ENCODE measurements at places on chromosomes 7 and 10.
A peak's percentile ranks its signal among the peaks of the same experiment; 100 is the strongest.

DNA sequence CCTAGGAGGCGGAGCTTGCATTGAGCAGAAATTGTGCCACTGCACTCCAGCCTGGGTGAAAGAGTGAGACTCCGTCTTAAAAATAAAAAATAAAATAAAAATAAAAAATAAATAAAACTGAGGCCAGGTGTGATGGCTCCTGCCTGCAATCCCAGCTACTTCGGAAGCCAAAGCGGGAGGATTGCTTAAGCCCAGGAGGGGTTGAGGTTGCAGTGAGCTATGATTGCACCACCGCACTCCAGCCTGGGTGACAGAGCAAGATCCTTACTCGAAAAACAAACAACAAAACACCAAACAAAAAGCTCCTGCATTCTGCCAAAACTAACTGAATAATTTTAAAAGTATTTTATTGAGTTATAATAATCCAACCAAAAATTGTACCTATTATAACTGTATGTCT lies 36.2 kb downstream of the AGAP4 start:
- no peak for DNase-seq

- no peak for DNase-seq
These were observed 60.2 kb downstream of the NRP1 start for GRCh38 chr10:33274096-33274785.

GRCh38 chr7:24701261-24702235 lies 55.7 kb downstream of the GSDME start:
- peak; percentile 75 for DNase-seq

- DNase-seq, result no peak
These were observed 6.7 kb downstream of the OTUD1 start for GRCh38 chr10:23445591-23445990.

DNA sequence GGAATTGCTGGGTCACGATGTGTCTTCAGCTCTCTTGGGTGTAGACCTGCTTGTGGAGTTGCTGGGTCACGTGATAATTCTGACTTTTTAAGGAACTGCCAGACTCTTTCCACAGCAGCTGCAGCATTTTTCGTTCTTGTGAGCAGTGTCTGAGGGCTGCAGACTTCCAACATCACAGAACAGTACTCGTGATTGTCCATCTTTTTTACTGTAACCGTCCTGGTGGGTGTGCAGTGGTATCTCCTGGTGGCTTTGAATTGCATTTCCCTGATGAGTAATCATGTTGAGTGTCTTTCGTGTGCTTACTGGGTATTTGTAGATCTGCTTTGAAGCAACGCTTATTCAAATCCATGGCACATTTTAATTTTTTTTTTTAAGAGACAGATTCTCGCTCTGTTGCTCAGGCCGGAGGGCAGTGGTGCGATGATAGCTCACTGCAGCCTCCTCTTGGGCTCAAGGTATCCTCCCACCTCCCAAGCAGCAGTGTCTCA lies 22.7 kb downstream of the INPP5A start:
- peak; percentile 66 for DNase-seq

- no peak for DNase-seq
These were observed 52.8 kb upstream of the CHST3 start for GRCh38 chr10:71911296-71911953.

DNA sequence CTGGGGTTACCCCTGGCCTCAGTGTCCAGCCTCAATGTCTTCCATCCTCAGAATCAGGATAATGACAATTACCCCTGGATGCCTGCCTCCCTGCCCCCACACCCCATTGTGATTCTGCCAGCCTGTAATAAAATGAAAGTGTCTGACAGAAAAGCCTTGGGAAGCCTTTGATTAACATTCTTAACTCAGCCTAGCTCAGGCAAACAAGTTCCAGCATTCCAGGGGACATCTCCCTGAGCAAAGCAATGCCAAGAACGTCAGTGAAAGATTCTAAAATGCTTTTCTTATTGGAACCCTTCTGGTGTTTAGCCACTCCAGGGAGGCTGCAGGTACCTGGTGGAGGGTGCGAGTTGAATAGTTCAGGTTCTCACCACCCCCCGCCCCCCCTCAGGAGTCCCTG lies 18.7 kb downstream of the AFAP1L2 start:
- no peak for DNase-seq

- no peak for DNase-seq
These were observed 106.2 kb upstream of the SEMA3D start for GRCh38 chr7:85292908-85293576.

- no peak for DNase-seq
These were observed 435.7 kb upstream of the PFKP start for GRCh38 chr10:2631557-2632205.

- DNase-seq, result no peak
These were observed 106.4 kb upstream of the GJD4 start for GRCh38 chr10:35498693-35499092.

DNA sequence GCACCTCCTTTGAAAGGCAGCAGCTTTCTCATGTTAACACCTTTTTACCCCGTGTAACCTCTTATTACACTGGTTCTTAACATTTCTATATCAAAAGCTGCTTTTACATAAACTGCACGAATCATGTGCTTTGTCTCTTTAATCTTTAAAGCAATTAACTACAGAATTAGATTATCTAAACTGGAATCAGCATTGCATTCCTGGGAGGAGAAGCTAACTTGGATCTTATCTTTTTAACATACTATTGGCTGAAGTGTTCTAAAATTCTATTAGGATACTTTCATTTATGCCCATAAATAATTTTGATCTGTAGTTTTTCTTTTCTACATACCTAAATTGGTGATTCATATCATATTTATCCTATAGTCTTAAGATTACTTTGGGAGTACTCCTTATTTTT lies 428.4 kb upstream of the IGFBP3 start:
- DNase-seq, result no peak

GRCh38 chr10:4068629-4069028 lies 283.6 kb upstream of the KLF6 start:
- no peak for DNase-seq

- DNase-seq, result no peak
These were observed 62.8 kb downstream of the ADARB2 start for GRCh38 chr10:1674501-1674900.

DNA sequence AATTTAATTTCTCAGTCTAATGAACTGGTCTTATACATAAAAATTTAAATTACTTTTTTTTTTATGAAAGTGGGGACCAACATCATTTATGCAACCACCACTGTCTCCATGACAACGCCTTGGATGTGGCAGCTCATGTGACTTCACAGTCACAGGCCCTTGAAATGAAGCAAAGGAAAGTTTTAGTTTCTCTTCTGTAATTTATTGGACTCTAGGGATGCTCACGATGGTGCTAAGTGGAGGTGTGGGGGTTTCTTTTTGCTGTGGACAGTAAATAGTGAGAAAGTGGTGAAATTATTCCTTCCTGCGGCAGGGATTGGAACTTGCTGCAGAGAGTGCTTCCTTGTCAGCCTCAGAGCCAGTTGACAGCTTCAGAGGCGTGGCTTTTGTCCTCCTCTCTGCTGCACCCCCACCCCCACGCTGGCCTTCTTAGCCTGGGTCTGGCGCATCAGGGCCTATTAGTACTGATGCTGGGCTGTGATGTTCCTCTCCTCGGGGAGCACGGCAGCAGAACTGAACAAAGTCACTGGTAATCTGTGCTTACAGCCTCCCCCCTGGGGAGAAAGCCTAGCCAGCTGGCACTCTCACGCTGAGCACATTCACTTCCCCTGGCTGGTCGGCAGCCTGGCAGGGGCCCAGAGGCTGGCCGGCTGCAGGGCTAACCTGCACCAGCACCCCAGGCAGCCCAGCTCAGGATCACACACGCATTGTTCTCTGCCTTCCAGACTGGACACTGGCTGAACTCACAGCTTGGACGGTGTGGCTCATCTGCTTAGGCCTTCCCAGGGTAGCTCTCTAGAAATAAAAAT lies 517.5 kb upstream of the GALNT17 start:
- DNase-seq, result peak; percentile 66

- DNase-seq, result no peak
These were observed 273.7 kb upstream of the CHRM2 start for GRCh38 chr7:136594739-136595144.

- DNase-seq, result no peak
These were observed 185.2 kb downstream of the WDR37 start for GRCh38 chr10:1241322-1241890.

DNA sequence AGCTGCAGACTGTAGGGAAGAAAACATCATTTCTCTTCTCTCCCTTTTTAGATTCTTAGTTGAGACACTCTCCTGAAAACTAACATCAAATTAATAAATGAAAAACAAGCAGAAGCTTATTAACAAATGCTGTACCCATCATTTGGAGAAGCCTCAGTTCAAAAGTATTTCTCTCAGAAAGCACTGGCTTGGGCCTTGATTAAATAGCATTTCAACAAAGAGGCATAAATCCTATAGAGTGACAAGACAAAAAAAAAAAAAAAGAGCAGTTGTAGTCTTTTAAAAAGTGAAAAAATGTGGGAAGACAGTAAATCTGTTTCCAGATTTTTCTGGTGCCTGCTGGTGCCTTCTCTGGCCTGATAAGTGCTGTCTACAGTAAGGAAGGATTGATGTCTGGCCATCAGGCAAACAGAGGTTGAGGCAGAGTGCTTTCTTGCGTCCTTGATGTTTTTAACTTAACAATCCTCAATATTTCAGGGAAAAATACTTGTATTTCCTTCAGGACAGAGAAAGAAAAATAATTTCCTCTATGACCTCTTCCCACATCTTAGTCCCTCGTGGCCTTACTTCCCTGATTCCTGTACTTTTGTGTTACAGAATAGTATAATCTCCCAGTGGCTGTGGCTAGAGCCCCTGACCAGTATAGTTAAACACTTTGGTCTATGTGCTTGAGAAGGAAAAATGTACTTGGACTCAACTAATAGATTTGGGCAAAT lies 300.5 kb downstream of the HGF start:
- DNase-seq, result no peak

- DNase-seq, result no peak
These were observed 300.8 kb downstream of the PARD3 start for GRCh38 chr10:34514290-34514689.

DNA sequence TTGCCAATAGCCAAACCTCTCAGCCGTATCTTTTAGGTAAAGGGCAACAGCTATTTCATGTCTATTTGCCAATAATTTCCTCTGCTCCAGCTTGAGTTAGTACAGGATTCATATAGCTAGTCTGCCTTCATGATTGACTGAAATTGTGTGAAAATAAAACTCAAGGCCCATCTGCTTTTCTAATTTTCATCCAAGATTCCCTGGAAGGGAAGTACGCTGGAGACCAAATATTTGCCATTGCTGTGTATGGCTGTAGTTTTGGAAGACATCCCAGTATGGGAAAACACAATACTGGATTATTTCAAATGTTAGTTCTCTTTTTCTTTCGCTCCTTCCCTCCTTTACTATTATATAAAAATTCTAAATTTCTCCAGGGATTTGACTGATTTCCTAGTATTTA lies 652.4 kb downstream of the CNTNAP2 start:
- DNase-seq, result no peak

DNA sequence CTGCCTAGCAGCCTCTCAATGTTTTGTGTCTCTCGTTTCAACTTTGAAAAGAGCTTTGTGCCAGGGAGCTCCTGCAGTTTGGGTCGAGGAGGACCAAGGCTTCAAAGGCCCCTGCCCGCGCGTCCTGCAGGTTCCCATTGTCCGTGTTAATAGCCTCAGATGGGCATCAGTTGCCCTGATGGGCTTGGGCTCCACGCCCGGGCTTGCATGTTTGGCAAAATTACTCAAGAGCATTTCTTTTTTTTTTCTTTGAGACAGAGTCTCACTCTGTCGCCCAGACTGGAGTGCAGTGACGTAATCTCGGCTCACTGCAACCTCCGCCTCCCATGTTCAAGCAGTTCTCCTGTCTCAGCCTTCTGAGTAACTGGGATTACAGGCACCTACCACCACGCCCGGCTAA lies 636.6 kb downstream of the SDK1 start:
- DNase-seq, result no peak

DNA sequence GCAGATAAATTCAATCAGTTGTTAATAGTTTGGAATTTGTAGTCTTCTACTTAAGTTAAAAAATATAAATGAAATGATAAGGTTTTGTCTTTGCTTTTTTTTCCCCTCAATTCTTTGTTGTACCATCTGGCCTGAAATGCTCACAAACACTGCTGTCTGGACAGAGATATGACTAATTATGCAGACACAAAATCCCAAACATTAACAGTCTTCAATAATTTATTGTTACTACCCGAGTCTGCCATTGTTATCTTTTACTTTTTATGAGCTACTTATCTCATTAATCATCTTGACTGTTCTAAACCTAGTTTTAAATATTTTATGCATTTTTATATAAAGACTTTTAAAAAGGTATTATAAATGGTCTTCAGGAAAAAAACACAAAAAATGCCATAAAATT lies 64.7 kb upstream of the THSD7A start:
- no peak for DNase-seq

GRCh38 chr7:43585562-43585961 lies 2.7 kb downstream of the STK17A start:
- no peak for DNase-seq

DNA sequence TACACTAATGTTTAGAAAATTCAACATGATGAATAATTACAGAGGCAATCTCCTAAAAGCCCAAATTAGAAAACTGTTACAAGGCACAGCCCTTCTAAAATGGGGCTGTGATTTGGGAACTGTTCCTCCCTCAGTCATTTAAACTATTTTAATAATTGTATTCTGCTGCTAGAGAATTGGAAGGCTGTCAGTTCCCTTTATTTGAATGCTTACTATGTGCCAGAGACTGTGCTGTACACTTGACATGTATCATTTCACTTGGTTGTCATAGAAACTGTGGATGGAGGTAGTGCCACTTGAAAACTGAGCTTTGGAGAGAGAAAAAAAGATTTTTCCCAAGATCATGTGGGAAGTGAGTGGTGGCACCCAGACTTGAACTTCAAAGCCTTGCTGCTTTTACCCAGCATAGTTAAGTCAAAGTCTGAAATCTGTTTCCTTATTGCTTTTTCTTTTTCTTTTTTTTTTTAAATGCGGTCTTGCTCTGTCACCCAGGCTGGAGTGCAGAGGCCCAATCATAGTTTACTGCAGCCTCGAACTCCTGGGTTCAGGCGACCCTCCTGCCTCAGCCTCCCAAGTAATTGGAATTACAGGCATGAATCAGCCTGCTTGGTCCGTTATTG lies 23.6 kb downstream of the UBE2D1 start:
- no peak for DNase-seq

GRCh38 chr10:64080071-64080470 lies 558.9 kb downstream of the REEP3 start:
- DNase-seq, result no peak

DNA sequence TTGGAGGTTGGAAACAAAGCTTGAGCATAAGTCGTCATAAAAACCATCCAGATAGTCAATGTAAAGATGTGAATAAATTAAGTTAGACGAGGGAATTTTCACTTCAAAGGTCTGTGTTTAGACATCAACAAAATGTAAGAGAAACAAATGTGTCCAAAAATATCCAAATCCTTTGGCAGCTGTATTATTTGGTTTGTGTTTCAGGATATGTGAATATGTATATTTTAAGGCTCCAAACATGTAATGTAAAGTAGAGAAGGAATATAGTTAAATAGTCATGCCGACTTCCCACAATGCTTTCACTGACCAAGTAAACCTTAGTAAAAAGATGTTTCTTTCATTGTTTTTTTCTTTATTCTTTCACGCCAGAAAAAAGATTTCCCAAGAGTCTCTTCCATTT lies 604.9 kb upstream of the NRP1 start:
- no peak for DNase-seq

GRCh38 chr7:55336540-55336939 lies 28.6 kb upstream of the LANCL2 start:
- DNase-seq, result no peak

GRCh38 chr7:142478479-142479220 lies 220.8 kb upstream of the PRSS58 start:
- DNase-seq, result peak; percentile 38

All from AG08395 (cell line).